Islet precursor cell (in vitro differentiated cells): ENCODE measurements at places on chromosomes 7 and 10.

- DNase-seq = no peak
Observed at GRCh38 chr10:49150426-49150825, 16.6 kb upstream of the FAM170B start.

GRCh38 chr7:118264836-118265235, 40.3 kb downstream of the ANKRD7 start:
- DNase-seq = no peak

GRCh38 chr10:71888248-71888622, 37.2 kb upstream of the PSAP start:
- DNase-seq = no peak

DNA sequence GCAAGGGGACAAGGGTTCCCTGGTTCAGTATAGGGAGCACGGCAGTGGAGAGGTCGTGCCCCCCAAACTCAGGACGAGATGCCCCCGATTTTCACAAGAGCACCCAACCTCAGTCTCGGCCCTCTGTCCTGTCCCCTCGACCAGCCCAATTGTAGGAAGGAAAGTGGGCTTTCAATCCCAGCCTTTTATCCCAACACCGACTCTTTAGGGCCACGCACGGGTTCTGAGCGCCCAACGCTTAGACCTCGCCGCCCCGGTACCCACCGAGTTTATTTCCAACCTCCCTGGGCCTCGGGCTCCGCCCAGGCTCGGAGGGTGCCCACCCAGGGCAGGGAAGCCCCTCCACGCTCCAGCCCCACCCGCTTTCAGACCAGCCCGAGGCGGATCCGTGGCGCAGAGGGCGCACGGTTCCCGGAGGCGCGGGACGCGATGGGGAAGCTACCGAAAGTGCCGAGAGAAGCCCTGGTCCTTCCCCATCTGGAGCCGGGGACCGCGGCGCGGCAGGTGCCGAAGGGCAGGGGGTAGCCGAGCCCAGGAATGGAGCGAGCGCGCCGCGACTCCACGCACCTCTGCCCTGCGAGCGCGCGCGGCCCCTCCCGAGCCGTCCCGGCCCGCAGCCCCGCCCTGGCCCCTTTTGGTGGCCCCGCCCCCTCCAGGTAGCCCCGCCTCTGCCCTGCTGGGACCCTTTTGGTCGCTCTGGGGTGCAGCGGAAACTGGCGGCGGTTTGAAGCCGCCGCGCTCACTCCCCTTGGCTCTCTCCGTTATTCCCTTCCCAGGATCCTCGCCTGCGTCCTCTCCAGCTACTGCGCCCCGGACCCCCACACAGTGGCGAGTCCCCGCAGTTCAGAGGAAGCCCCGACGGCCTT, 20.4 kb downstream of the GRID2IP start:
- peak; percentile 74 for DNase-seq

- DNase-seq = no peak
Observed at GRCh38 chr10:58393317-58393716, 8.1 kb downstream of the TFAM start.

GRCh38 chr7:105367458-105367857, 21.3 kb downstream of the SRPK2 start:
- no peak for DNase-seq

GRCh38 chr7:3568516-3568915, 267.5 kb downstream of the SDK1 start:
- DNase-seq = no peak

DNA sequence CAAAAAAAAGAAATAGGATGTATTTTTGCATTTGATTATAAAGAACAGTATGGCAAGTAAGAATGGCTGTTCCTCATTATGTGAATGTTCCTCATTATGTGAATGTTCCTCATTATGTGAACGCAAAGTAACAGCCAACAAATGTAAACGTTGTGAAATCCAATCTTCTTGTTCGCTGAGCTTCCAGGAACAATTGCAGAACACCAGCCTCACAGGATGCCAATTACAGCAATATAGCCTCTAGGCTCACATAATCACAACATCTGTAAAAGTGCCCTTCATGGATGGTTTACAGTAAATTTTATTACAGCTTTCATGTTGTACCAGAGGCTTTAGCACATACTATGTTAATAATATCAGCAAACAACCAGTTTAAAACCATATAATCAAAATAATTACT, 71.6 kb downstream of the THSD7A start:
- DNase-seq = no peak

DNA sequence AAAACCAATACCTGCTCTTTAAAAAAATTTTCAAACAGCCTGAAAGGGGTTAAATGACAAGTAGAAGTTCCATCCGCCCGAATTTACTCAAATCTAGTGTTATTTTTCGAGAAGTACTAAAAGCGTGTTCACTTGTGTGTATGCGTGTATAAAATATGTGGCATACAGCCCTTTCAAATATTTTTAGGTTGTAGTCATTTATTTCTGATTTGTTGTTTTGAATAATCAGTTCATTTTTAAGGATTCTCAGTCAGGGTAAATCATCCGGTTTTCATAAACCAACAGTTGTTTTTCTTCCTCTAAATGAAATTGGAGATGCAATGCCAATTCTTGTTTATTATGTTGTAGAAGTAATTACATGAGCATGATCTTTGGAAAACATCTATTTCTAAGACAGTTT, 6.9 kb upstream of the SUN1 start:
- DNase-seq = no peak

GRCh38 chr10:110443239-110444003, 54.3 kb upstream of the DUSP5 start:
- DNase-seq = peak; percentile 43

GRCh38 chr7:28329661-28330363, 82.5 kb upstream of the CREB5 start:
- DNase-seq = no peak

- DNase-seq = peak; percentile 72
Observed at GRCh38 chr7:106952658-106953231, 87.7 kb downstream of the PIK3CG start.

GRCh38 chr7:2404714-2405119, 1.3 kb downstream of the CHST12 start:
- DNase-seq = no peak

DNA sequence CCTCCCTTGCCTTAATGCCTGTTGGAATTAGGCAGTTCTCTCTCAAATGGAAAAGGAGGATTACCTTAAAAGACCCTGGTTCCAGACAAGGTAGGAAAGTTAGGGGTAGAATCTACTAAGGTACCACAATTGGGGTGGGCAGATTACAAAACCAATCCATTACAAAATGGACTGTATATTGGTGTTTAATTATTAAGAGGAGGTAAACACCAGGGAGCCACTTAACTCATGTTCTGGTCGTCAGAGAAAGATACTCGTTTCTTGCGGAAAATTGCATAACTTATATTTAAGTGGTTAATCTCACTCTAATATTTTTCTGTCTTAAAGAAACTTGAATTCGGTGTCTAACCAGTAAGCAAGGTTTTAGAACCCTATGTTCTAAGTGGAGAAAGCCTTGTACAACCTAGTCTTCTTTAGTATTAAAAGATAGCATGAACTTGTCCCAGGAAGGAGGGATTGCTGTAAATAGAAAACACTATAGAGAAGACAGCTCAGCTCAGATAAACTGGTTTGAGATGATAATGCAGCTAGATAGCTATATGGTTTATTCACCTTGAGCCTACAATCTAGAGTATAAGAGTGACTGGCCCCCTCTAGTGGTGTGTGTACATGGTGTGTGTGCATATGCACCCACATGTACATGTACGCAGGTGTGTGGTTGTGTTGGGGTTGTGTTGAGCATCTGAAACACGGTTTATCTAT, 58.0 kb upstream of the STRIP2 start:
- peak; percentile 58 for DNase-seq
